ENCODE measurements at places on chromosomes 7 and 10.
A peak's percentile ranks its signal among the peaks of the same experiment; 100 is the strongest.

DNA sequence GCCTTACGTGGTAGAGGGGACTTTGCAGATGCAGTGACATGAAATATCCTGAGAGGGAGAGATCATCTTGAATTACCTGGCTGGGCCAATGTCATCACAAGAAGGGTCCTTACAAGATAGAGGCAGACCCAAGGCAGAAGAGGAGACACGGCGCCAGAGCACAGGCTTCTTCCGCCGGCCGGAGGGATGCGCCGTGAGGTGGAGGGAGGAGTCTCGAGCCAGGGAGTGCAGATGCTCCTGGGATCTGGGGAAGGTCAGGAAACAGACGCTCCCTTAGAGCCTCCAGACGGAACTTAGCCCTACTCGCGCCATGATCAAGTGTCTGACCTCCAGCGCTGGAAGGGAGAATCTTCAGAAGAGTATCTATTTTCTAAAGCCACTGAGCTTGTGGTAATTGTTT, 304.8 kb downstream of the GLRX3 start:
- no peak for DNase-seq

GRCh38 chr10:119368991-119369869, 161.9 kb downstream of the GRK5 start:
- DNase-seq: no peak

DNA sequence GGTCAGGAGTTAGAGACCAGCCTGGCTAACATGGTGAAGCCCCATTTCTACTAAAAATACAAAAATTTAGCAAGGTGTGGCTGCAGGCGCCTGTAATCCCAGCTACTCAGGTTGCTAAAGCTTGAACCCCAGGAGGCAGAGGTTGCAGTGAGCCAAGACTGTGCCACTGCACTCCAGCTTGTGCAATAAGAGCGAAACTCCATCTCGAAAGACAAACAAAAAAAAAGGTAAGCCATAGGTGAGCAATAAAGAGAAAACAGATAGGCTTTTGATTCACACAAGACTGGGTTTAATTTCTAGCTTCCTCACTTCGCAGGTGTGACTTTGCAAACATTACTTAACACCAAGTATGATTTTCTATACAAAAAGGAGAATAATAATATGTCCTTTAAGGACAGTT, 72.3 kb upstream of the ACBD5 start:
- no peak for DNase-seq

- DNase-seq: no peak
Observed at GRCh38 chr7:36911788-36912187, 187.5 kb upstream of the AOAH start.

DNA sequence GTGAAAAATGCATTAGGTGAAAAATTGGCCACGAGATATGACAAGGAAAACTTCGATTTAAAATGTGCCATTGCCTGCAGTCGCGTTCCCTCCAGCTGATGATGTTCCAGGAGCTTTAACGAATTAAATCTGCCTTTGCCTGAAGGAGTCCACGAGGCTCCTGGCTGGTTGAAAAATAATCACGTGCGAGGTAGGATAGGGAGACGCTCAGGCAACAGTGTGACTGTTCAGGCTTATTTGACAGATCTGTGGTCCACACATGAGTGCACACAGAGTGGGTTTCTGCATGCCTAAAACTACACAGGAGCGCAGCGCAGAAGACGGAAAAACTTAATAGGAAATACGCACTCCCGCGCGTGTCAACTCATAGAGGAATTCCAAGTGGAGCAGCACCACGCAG, 204.0 kb upstream of the PITRM1 start:
- DNase-seq: no peak

DNA sequence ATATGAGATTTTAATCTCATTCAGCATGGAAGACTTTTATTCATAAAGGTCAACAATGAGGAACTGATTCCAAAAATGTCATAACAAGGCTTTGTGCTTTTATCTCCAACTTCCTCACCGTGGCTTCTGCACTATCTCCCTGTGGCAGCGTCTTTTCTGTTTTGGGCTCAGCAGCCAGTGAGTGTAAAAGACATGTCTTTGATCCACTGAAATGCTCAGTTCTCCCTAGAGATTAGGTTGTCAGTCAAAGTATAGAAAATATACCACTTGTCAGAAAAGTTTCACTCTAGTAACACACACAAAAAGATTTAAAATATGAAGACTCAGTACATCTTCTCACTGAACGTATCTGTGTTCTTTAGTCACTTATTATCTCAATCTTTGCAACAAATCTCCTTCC, 901.8 kb upstream of the ZWINT start:
- no peak for DNase-seq

- peak; percentile 48 for DNase-seq
Observed at GRCh38 chr7:77800158-77800557, 1.6 kb downstream of the PHTF2 start.

GRCh38 chr7:67343572-67343971, 346.9 kb downstream of the TYW1 start:
- DNase-seq: no peak

GRCh38 chr10:88076027-88076880, 212.8 kb downstream of the PTEN start:
- no peak for DNase-seq

GRCh38 chr10:93518531-93518930, 22.1 kb downstream of the CEP55 start:
- no peak for DNase-seq

GRCh38 chr7:92425311-92425947, 21.9 kb upstream of the GATAD1 start:
- no peak for DNase-seq

- DNase-seq: peak; percentile 49
Observed at GRCh38 chr7:150715738-150716137, 675 bp upstream of the GIMAP1 start.

DNA sequence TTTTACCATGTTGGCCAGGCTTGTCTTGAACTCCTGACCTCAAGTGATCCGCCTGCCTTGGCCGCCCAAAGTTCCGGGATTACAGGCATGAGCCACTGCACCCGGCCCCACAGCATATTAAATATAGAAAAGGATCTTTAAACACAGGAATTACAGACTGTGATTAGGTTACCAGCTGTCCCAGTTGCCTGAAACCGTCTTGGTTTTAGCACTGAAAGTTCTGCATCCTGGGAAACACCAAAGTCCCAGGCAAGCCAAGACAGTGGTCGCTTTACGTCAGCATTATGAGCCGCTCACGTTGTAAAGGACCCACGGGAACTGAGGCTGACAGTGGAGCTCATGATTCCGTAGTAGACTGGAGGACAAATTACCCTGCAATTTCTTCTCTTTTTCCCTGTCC, 69.0 kb upstream of the FAM180A start:
- DNase-seq: no peak

GRCh38 chr10:114061148-114061547, 17.5 kb downstream of the ADRB1 start:
- DNase-seq: no peak

- no peak for DNase-seq
Observed at GRCh38 chr10:116747325-116747724, 5.0 kb upstream of the HSPA12A start.

DNA sequence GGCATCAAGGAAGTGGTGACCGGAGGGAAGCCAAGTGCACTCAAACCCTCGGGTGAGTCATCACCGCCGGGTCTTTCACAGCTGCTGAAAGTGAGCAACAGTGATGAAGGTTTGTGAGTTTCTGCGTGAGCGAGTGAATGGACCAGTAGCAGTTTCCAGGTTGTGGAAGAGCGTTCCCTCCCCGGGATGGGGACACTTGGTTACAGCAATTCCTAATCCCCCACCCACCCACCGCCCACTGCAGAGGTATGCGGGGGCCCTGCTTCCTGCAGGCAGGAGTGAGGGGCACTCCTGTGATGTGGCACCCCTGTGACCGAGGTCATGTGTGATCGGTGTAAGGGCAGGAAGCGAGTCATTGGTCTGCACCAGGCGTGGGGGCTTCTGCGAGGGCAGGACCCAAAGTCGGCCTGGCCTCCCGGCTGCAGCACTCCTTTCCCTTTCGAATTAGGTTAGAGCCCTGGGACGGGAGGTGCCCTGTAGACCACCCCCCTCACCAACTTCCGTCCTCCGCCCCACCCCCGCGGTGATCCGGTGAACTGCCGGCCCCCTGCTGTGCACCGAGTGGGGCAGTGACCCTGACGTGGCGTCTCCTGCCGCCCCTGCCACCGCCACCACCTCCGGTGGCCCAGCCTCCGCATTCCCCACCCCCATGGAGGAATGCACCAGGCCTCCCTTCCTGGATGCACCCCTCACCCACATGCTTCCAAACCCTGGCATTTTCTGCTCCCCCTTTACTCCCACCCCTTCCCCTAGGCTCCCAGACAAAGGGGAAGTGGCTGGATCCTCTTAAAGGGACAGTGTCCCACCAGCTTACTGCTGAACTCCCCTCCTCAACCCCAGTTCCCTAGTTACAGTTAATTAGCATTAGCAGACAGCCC, 10.9 kb downstream of the LIMK1 start:
- peak; percentile 82 for DNase-seq

- DNase-seq: no peak
Observed at GRCh38 chr7:14242175-14242574, 252.7 kb upstream of the ETV1 start.

- DNase-seq: no peak
Observed at GRCh38 chr10:47053081-47053798, 142.0 kb downstream of the PTPN20 start.

DNA sequence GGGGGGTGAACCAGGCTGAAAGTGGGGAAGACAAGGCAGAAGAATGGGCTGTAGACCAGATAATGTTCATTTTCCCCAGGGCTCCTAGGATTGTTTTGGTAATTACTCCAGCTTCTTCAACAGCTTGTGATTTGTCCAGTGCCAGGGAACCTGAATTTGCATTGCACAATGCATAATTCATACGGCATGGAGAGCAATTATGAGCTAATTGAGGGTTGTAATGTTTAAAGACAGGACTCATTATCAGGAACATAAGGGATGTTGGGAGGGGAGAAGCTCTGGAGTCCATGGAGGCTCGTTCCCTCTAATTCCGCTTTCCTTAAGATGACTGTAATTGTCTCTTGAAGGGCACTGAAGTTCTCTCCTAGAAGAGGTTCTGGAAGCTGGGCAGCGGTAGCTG, 405.0 kb upstream of the ZMIZ1 start:
- DNase-seq: no peak

GRCh38 chr10:61761825-61762217, 99.1 kb downstream of the CABCOCO1 start:
- DNase-seq: no peak

DNA sequence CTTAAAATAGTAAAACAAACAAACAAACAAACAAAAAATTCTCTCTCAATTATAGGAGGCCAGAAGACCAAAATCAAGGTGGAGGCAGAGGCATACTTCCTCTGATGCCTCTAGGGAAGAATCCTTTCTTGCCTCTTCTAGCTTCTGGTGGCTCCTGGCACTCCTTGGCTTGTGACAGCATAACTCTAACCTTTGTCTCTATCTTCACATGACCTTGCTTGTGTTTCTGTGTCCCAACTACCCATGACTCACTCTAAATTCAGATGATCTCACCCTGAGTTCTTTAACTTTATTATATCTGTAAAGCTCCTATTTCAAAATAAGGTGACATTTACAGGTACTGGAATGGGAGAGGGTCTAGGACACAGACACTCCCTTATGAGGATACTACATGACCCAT, 88.3 kb upstream of the ANTXRL start:
- DNase-seq: no peak

DNA sequence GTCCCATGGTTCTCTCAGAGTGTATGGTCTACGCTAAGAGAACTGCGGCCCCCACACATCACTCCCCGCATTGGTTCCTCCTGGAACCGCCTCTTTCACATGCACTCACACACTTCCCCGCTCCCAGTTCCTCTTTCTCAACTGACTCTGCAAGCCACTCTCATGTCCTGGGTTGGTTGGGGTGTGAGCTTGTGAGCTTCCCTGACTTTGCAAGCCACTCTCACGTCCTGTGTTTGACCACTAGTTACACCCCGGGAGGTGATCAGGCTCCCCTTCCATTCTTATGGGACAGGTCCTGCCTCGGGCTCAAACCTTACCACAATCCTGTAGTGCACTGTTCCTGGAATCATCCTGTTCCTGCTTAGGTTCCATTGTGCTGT, 105.0 kb downstream of the TRIM24 start:
- no peak for DNase-seq

DNA sequence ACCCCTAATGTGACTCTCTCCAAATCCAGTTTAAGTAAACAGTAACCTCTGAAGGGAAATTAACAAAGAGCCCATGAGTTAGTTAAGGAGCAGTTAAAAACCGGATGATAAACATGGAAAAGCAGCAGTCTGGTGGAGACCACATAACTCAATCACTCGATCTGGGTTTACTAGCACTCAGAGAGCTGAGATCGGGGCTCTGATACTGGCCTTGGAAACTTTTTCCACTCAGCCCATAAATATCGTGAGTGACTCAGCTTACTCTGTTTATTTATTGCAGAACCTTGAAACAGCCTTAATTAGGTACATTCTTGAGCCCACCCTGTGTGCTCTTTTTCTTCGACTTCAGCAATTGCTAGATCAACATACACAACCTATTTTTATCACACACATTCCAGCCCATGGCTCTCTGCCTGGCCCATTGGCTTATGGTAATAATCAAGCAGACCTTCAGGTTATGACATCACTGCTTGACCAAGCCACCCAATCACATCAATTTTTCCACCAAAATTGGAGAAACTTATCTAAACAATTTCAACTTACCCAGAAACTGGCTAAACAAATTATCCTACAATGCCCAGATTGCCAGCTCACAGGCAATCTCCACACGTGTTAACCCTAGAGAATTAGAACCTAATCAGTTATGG, 82.2 kb upstream of the GPR22 start:
- DNase-seq: no peak

DNA sequence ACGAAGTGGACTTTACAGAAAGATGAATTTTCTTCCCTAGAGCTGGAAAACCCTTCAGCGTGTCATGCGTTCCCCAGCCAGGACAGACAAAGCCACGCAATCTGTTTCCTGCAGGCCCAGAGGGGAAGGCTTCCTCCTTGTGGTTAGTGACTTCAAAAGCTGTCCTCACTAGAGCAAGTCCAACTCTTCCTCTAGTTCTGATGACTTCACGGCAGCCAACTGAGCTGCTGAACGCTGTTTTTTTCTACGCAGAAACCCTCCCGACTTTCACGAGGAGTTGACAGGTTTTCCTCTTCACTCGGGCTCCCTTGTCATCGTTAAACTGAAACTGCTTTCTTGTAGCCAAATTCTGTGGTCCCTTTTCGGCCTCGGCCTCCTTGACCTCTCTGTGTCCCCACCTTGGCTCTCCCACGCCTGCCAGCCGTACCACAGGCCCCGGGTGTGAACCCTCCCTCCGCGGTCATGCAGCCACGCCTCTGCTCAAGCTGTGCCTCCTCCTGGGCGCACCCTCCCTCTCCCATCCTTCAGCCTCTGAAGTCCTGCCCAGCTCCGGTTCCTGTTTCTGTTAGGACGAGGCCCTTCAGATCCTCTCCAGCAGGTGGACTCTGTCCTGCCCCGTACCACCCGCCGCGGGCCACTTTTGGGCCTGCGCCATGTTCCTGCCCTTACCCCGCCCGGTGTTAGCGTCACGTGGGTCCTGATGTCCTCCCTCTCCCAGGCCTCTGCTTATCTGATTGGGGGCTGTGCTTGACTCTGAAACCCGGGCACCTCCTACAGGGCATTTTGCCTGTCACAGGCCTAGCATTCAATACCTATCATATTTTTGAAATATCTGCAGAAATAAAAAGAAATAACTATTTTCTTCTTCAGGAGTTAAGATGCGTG, 39.3 kb downstream of the CUX1 start:
- DNase-seq: peak; percentile 79
